Globus pallidus (tissue), 1 donor: ENCODE measurements at places on chromosomes 6 and 20.
A peak's percentile ranks its signal among the peaks of the same experiment; 100 is the strongest.

GRCh38 chr6:126667071-126667470 is 327.2 kb downstream of the CENPW start:
- no peak for DNase-seq

DNA sequence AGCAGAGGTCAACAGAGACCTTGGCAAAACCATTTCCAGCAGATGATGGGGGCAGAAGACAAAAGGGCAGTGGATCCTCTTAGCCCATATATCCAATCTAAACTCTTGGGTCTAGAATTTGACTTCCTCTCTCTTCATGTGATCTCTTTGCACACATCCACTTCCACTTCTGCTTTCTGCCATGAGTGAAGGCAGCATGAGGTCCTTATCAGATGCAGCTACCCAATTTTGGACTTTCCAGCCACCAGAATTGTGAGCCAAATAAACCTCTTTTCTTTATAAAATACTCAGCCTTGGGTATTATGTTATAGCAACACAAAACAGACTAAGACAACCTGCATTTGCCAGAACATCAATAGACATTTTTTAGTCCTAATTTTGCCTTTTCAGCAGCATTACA is 191.6 kb downstream of the ADAT2 start:
- DNase-seq = no peak

DNA sequence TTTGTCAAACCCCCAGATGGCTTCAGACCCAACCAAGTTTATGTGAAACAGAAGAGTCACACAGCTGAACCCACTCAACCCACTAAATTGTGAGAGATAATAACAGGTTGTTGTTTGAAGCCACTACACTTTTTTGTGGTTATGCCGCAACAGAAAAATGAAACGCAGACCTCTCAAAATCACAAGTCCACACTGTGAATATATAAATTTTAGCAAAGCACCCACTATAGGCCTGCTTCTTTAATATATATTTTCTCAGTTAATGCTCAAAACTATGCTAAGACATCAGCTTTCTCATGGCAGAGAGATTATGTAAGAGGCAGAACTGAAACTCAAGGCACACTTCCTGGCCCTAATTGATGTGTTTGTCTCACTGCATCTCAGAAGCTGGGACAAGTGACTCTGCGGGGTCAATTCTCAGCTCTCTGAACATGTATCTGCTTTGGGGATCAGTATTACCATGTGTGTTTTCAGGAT is 27.7 kb downstream of the MAP3K5 start:
- no peak for DNase-seq

- DNase-seq = no peak
Observed at GRCh38 chr6:112269114-112269513, 14.7 kb upstream of the LAMA4 start.

GRCh38 chr6:111480988-111481822 is 1.8 kb downstream of the REV3L start:
- no peak for DNase-seq

DNA sequence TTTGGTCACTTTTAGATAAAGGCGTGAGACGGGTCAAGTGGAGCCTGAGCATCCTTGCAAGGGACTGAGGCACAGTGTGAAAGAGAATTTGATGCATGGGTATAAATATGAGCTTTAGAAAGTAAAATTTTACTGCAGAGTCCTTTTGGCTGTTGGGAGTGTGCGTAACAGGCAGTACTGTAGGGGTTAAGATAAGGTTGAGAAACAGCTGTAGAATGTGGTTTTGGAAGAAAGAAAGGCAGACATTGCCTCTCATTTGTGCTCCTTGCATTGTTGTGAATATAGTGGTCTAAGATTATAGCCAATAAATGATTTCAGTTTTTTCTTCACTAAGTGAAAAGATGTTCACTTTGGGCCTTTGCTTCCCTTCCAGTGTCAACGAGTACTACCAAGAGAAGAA is 73.0 kb downstream of the RREB1 start:
- DNase-seq = no peak

DNA sequence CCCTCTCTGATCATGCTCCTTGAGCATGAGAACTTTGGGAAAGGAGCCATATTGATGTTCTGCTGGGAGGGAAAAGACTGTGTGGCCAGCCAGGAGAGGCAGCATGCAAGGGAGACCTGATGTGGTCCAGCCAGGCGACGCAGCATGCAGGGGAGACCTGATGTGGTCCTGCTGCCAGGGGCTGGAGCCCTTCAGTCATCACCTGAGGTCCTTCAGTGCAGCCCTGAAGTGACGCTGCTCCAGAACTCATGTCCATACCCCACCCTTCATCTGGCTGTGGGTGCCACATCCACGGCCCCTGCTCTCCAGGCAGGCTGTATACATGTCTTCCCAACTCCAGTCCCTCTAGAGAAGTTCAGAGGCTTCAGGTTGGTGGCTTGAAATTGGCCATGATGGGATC is 134.4 kb downstream of the ERMARD start:
- DNase-seq = no peak

- DNase-seq = peak; percentile 61
Observed at GRCh38 chr6:36594816-36595643, 868 bp downstream of the SRSF3 start.

- DNase-seq = no peak
Observed at GRCh38 chr6:28357036-28357435, 7.3 kb downstream of the ZKSCAN3 start.

GRCh38 chr6:29941016-29941415 is 1.3 kb upstream of the HLA-A start:
- no peak for DNase-seq

GRCh38 chr6:123547216-123547978 is 89.4 kb downstream of the TRDN start:
- no peak for DNase-seq

- DNase-seq = no peak
Observed at GRCh38 chr6:111880181-111880888, 7.1 kb upstream of the FYN start.

GRCh38 chr20:58692579-58693225 is at the start of gene NPEPL1:
Gene NPEPL1 (plus strand): TSS chr20:58692800. CDS start chr20:58692901, 101 bp downstream.
- peak; percentile 63 for DNase-seq

DNA sequence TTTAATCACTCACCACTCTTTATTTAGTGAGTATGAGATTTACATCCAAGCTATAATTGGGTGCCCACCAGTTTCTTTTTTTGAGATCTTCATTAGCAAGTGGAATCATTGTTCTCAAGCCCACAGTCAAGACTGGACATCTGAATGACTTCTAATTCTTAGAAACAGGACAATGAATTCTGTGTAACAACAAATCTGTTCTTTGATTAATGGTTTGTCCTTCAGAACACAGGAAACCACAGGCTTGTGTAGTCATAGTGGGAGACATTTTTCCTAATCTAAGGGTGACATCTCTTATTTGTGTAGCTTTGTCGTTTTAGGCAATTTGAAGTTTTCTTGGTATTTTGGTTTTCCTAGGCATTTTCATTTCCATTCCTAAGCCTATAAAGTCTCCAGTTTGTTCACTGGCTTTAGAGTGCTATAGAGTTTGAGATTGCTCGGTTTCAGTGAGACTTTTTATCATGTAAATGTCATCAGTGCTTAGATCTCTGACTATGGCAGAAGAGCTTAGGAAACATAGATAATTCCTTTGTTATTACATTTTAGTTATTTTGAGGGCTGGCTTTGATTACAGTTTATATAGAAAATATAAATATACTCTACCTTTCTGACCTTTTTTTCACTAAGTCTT is 903.9 kb upstream of the MAP3K7 start:
- no peak for DNase-seq

DNA sequence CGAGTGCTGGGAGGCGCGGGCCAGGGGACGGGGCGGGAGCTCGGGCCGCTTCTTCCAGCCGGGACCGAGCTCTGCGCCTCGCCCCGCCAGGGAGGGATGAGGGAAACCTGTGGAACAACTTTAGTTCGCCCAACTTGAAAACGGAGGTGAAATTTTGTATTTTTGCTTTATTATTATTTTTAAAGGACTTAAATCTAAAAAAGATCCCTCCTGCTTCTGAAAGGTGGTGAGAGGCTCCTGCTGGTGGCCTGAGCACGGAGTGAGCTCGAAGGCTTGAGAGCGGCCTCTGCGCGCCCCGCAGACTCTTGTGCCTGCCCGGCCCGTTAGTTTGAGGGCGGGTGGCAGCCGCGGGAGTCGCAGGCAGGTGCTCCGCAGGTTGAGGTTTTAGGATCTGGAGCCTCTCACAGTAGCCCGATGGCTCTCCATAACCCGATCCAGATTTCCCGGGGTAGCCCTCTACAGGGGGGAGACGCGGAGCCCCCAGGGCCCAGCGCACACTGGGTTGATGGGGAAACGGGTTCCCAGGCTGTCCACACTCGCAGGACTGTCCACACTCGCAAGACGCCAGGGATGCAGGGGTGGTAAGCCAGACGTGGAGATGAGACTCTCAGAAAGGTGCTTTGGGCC is 46.2 kb upstream of the SUPT3H start:
- DNase-seq = no peak

GRCh38 chr6:127198549-127198948 is 68.1 kb upstream of the RNF146 start:
- DNase-seq = no peak

GRCh38 chr20:2840967-2841531 is 504 bp downstream of the VPS16 start:
- DNase-seq = no peak

GRCh38 chr20:20366876-20367574 is 879 bp upstream of the INSM1 start:
- peak; percentile 31 for DNase-seq

- no peak for DNase-seq
Observed at GRCh38 chr20:62676976-62677375, 31.7 kb upstream of the NTSR1 start.

DNA sequence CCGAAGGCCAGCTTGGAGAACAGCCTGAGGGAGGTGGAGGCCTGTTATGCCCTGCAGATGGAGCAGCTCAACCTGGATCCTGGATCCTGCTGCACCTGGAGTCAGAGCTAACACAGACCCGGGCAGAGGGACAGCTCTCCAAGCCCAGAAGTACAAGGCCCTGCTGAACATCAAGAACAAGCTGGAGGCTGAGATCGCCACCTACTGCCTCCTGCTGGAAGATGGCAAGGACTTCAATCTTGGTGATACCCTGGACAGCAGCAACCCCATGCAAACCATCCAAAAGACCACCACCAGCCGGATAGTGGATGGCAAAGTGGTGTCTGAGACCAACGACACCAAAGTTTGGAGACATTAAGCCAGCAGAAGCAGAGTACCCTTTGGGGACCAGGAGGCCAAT is 223.5 kb upstream of the ID4 start:
- no peak for DNase-seq

- no peak for DNase-seq
Observed at GRCh38 chr20:50280851-50281655, 90.4 kb downstream of the CEBPB start.

DNA sequence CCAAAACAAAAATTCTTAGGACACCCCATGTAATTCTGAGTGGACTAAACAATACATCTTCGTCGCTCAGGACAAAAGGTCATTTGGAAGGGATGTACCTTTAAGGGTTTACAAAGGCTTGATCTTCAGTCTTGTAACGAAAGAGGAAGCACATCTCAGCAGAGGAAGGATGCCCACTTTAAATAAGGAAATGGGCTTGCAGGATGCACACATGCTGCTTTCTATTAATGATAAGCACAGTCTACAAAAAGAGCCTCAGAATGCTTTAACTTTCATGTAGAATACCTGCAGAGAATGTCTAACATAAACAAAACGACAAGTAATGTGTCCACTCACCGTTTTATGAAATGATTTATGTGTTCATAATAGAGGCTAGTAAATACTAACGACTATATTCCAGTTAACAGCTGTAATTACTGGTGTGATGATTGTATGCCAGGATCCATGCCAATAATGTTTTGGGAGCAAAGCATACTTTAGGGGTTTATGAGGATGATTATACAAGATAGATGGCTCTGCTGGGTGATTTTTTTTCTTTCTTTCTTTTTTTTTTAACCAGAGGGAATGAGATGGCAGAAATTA is 216.9 kb downstream of the GMDS start:
- DNase-seq = peak; percentile 12

DNA sequence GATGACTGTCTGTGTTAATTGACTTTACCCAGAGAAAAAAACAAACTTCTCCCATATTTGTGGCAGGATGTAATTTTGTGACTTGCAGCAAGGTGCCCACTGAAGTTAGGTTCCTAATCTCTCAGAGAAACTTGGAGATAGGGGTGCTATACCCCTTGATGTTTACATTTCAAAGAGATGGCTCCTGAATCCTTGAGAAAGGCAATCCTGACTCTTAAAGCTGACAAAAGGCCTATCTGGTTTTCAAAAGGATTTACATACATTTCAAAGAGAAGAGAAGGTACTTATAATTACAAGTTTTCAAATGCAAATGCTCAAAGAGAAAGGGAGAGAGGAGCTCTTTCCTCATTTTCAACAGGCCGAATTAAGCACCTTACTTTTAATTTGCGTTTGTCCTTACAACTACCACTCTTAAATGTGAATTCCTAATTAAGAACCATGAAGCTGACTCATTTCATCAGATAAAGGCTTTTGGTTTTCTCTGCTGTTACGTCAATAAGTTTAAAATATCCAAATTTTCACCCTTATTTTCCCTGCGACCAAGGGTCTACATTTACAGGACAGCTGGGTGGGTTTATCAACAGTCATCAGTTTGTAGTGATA is 711.8 kb upstream of the MAP3K7 start:
- DNase-seq = no peak

DNA sequence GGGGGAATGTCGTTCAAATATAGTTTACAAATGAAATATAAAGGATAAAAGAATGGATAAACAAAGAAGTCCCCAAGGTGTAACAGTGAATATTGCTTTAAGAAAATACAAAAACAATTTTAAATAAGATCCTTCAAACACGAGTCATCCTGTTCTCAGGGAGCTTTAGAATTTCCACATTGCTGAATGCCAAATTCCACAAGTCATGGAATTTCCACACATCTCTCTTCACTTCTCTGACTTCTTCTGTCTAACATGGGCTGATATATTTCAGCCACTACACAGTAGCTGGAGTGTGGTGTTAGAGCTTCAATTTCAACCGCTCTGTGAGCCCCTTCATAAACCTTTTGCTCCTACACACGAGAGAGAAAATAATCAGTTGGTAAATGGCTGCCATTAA is 28.0 kb downstream of the IL22RA2 start:
- DNase-seq = no peak

DNA sequence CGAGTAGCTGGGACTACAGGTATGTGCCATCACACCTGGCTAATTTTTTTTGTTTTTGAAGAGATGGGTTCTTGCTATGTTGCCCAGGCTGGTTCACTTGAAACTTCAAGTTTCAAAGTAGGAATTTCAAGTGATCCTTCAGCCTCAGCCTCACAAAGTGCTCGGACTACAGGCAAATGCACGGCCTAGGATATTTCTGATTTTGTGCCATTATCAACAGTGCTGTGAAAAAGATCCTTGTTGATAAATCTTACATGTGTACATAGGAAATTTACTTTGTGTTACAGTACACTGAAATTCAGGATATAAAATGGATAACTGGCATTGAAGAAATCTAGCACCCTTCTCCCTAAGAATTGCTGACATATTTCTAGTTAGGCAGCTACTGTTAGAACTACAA is 184.6 kb upstream of the PRDM1 start:
- DNase-seq = no peak
